ENCODE measurements at places on chromosomes 7 and 10.

- DNase-seq = no peak
Observed at GRCh38 chr10:89655722-89656121, 10.7 kb upstream of the PANK1 start.

- DNase-seq = no peak
Observed at GRCh38 chr10:90007226-90007625, 305.8 kb downstream of the KIF20B start.

DNA sequence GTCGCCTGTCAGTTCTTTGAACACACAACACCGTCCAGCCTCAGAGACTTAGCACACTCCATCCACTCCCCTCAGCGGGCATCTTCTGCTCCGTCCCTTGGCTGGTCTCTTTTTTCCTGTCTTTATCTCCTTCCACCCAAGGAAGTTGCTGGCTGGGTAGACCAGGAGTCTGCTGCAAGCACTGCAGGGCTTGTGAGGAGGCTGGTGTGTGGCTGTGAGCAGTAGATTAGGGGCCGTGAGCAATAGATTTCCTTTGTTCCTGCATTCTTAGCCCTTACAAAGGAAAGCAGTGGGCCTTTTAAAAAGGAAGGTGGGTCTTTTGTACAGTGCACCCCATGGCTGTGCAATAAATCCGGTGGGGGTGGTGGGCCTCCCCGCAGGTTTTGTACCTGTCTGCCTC is 100.3 kb upstream of the BTBD16 start:
- DNase-seq = no peak

DNA sequence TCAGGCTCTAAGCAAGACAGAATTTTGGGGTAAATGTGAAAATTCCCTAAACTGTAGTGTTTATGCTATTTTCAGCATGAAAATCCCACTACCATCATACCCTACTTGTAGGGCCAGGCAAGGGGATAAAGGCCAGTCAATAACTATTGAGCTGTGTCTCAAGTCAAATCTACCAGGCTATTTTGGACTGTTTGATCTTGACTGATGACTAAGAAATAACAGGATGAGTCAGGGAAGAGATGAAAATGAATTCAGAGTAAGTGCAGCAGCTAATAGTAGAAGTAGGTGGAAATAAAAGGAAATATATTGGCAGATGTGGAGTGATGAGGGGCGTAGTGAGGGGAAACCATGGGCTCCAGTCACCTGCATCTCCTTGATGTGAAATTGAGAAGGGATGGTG is 225.8 kb upstream of the PHYHIPL start:
- no peak for DNase-seq

DNA sequence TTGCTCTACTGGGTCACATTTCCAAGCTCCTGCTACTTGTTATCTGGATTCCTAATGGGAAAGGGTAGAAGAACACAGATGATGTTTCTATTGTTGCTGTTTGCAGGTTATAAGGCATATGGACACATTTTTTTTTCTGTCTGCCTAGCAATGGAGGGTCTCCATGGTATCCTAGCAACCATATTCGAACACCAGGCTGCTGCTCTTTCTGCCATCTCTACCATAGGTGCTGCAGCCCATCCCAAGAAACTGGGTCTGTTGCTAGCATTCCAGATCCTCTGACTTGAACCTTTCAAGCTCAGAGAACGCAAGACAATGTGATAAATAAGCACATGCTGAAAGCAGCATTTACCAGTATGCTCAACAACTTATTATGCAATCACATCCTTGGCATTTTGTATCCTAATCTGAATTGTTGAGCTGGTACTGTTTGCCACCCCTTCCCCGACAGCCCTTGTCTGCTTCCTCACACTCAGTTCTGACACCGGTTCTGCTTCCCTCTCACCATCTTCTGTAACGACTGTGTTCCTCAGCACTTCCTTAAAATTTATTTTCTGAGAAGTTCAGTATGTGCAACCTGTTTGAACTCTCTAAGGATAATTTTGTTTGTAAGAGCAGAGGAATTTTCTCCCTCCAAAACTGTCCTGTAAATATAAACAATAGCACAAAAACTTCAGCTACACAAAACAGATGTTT is 6.2 kb downstream of the PRKG1 start:
- DNase-seq = no peak

DNA sequence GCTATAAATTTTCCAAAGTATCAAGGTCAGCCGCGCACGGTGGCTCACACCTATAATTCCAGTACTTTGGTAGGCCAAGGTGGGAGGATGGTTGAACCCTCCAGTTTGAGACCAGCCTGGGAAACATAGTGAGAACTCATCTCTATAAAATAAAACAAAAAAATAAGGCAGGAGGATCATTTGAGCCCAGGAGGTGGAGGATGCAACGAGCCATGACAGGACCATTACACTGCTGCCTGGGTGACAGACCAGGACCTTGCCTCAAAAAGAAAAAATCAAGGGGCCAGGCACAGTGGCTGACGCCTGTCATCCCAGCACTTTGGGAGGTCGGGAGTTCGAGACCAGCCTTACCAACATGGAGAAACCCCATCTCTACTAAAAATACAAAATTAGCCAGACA is 60.3 kb downstream of the ABI1 start:
- DNase-seq = no peak

DNA sequence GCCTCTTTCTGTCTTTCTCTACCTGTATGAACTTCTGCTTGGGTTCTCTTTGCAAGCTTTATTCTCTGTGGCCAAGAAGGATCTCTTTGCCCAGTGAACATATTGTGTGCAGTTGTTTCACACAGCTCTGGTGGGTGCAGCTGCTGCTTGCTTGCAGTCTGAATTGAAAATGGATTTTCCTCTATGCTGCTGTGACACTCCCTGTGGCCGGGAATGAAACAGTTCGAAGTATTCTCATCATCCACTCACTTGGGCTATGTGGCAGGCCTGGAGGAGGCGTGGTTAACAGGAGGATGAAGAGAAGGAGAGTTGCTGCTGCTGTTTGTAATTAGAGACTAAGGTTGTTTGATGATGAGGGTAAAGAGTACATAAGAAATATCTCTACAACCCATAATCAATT is 28.4 kb upstream of the ITGA8 start:
- no peak for DNase-seq
